Stimulated activated CD4-positive, alpha-beta T cell treated with anti-CD3 and anti-CD28 coated beads, Interleukin-4, amount 100 ng/mL, for 24 hours (primary cell): ENCODE measurements at places on chromosomes 3 and 15.

- no peak for DNase-seq
Observed at GRCh38 chr15:61044723-61045122, 184.4 kb downstream of the RORA start.

- DNase-seq: no peak
Observed at GRCh38 chr3:183310936-183311335, 57.9 kb downstream of the B3GNT5 start.

DNA sequence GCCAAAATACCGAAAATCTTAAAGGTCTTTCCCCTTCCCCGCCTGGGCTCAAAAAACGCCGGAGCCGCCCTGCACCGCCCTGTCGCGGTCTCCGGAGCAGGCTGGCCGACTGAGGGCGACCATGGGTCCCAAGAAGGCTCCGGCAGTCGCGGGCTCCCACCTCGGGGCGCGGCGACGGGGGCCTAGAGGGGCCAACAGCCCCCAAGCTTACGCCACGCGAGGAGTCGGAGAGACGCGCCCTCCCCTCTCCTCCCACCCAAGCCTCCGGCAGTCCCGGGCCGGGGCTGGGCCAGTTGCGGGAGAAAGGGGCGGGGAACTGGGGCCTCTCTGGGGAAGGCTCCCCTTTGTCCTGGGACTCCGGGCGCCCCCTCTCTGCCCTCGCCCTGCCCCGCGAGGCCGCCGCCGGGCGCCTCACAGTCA lies 69.2 kb downstream of the GOLGA8B start:
- no peak for DNase-seq

DNA sequence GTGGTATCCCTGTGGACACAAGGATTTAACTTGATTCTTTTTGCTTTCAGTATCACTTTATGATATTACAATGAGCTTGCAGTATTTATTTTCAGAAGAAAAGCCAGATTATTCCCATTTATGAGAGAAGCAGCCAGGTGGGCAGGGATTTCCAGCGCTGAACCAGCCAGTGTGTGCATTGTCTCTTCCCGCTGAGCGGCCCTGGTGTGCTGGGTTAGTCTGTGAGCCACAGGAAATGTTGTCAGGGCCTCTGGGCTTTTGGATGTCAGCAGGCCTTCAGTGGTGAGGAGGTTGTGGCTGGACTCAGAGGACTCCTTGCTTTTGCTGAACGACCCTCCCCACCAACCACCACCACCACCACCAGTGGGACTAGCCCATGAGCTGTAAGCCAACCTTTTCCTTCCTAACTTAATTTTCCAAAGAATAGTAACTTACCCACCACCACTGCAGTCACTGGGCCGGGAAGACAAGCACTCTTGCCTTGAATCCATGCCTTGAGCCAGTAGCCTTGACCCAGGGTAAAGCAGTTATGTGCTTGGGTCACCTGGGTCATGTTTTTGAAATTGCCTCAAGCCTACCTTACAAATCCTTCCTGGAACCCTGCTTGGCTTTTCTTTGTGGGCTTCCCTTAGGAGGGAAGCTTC lies 33.1 kb downstream of the FLNB start:
- DNase-seq: no peak

GRCh38 chr15:30953731-30954378 lies 37.6 kb downstream of the MTMR10 start:
- no peak for DNase-seq
